Stimulated activated CD4-positive, alpha-beta T cell treated with anti-CD3 and anti-CD28 coated beads, Interleukin-12 subunit alpha, Interleukin-12 subunit beta, amount 100 ng/mL, for 24 hours (primary cell): ENCODE measurements at places on chromosomes 1 and 21.

- DNase-seq = no peak
These were observed 150.7 kb downstream of the TOMM20 start for GRCh38 chr1:234977875-234978396.

GRCh38 chr1:218330043-218330623 is 15.0 kb upstream of the TGFB2 start:
- DNase-seq = no peak

DNA sequence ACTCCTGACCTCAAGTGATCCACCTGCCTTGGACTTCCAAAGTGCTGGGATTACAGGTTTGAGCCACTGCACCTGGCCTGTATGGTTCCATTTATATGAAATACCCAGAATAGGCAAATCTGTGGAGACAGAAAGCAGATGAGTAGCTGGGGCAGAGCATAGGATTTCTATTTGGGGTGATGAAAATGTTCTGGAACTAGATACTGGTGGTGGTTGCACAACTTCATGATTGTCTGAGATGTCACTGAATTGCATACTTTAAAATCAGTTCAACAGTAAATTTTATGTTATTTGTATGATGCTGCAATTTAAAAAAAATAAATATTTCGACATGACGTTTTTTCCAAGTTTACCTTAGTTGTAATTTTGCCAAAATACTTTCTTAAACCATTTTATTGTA is 23.9 kb downstream of the ITSN1 start:
- no peak for DNase-seq

- no peak for DNase-seq
These were observed 48.1 kb upstream of the KCNA3 start for GRCh38 chr1:110722807-110723206.

DNA sequence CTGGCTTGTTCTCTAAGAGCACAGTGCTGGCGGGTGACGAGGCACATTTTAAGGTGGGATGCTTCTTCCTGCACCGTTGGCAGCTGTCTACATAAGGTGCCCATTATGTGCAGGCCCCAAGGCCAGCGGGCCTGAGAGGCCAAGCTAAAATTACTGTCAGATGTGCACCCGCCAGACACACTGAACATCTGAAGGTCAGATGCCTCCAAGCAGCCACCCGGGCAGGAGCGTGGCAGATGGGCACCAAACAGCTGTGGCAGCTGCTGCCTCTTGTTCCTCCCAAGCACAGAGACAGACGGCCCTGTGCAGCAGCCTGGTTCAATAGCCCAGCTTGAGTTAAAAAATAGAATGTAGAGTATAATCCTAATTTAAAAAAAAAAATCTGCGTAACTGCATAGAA is 211.9 kb upstream of the EDN2 start:
- no peak for DNase-seq
